Stimulated activated CD4-positive, alpha-beta T cell treated with anti-CD3 and anti-CD28 coated beads, Interleukin-15, amount 100 ng/mL, for 48 hours (primary cell): ENCODE measurements at places on chromosomes 1 and 21.

- no peak for DNase-seq
Observed at GRCh38 chr1:235018161-235018560, 110.5 kb downstream of the TOMM20 start.

DNA sequence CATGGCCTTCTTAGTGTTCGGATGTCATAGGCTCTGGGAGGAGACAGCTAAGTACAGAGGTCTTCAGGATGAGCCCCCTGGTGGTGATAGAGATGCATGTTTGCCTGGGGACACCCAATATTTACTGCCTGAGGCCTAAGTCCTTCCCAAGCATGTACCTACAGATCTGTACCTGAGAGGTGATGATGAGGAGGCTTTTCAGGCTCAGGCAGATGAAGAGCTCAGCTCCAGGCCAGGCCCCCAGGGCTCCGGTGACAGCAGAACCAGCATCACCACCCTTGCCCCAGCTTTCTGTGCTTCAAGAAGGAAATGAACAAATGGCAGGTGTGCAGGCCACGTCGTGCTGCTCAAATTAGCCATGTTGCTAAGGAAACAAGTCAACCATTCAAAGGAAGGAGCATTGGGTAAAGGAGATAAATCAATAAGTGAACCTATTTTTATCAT is 21.1 kb downstream of the CACNA1E start:
- DNase-seq = no peak

DNA sequence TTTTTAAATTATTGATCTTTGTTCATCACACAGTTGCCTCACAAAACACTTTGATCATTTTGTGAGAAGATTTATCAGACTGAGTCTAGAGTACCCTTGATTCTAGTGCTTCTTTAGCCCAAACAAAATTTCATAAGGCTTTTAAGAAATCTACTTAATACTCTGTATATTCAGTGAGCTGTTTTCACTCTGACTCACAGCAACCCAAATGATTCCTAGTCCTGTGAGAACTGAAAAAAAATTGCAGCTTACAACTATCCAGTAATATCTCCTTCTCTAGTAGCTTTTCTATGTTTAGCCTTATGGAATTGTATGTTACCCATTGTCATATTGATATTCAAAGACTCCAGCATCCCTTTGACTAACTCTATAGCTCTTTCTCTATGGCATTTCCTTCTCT is 915.6 kb downstream of the AMY1C start:
- DNase-seq = no peak

DNA sequence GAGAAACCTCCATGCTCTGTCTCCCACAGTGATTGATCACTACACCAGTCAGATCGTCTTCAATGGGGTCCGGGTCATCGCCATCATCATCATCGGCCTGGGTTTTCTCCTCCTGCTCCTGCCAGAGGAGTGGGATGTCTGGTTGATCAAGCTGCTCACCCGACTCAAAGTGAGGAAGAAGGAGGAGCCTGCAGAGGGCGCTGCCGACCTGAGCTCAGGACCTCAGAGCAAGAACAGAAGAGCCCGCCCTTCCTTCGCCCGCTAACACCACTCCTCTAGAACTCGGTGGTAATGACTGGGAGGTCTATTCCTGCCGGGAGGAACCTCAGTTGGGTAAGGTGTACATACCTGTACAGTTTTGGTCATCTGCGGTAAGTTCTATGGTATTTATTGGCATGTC is 50.3 kb upstream of the COA6 start:
- peak; percentile 67 for DNase-seq

DNA sequence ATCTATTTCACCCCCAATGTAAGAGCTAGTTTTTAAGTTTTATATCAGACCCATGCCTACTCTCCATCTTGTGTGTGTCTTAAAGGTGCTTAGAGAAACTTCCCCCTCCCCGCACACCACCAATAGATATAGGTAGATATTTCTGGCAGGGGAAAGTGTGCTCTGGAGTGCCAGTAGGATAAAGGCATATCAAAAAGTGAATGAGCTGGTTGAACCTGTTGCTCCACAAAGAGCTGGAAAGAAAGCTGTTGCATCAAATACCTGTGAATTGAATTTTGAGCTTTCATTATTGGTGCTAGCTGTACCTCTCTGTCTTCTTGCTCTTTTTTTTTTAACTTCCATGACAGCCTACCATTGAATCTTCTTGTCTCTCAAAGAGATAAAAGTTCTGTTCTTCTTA is 32.8 kb downstream of the ARID1A start:
- no peak for DNase-seq

- no peak for DNase-seq
Observed at GRCh38 chr1:181898773-181899172, 162.7 kb downstream of the ZNF648 start.

DNA sequence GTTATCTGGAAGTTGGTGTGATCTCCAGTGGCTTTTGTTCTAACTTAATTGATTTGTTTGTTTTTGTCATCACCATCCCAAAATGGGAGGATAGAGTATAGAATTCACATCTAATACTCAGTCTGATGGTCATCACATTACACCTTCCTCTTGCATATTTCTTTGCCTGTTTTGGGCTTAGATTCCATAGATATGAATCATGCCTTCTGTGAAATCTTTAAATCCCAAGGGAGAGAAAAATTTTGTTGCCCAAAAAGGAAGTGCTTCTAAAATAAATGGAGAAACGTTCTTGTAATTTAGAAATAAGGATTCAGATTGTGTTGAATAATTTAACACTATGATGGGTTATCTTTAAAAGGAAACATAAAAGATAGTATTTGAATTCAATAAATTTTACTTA is 446.0 kb upstream of the LRRC7 start:
- no peak for DNase-seq

DNA sequence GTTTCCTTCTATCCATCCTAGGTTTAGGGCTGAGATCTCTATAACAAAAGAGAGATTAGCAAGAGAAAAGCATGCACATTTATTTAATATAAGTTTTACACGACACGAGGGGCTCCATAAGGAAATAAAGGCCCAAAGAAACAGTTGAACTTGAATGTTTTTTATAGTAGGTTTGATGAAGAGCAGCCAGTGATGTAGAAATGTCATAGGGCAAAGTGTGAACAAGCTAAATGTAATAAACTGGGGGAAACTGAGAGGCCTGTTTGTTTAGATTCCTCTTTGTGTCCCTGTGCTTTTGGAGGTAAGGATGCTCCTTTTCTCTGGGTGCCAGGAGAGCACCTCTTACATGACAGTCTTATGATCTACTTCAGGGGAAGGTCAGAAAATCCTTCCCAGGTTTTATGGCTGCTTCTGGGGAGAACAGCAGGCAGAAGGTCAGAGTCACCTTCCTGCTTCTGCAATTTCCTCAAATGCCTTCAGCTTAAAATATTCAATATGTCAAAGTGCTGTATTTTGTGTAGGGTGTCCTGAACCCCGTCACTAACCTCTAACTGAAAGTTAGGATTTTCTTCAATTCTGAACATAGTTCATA is 9.5 kb upstream of the HORMAD1 start:
- no peak for DNase-seq

GRCh38 chr1:145773423-145773822 is 50.5 kb downstream of the RNF115 start:
- DNase-seq = no peak

- DNase-seq = no peak
Observed at GRCh38 chr1:38076038-38076437, 29.4 kb upstream of the POU3F1 start.

GRCh38 chr1:245484176-245484575 is 329.4 kb downstream of the KIF26B start:
- no peak for DNase-seq

DNA sequence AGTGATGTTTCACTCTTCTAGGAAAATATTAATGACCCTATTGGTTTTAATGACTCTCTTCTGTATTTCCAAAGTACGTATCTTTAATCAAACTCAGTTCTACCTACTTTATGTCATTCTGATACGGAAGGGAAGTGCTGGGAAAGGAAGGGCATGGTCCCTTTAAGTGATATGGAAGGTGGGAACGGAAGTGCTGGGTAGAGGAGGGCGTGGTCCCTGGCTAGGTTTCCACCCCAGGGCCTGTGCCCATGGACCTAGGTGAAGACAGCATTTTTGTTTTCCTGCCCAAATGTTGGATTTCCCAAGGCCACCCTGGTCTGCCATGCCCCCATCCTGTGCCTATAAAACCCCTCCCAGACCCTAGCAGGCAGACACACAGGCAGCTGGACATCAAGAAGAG is 24.0 kb downstream of the RGS4 start:
- no peak for DNase-seq

- DNase-seq = no peak
Observed at GRCh38 chr1:59292562-59292961, 4.3 kb upstream of the FGGY start.

- DNase-seq = no peak
Observed at GRCh38 chr1:53324321-53324720, 3.5 kb downstream of the LRP8 start.

- DNase-seq = no peak
Observed at GRCh38 chr1:114082867-114083585, 70.6 kb downstream of the SYT6 start.

- DNase-seq = peak; percentile 87
Observed at GRCh38 chr1:145885738-145886287, at the start of gene ANKRD35. Gene ANKRD35, minus strand, starts transcription at chr1:145885866. Its CDS starts 108 bp downstream, at chr1:145885758.

DNA sequence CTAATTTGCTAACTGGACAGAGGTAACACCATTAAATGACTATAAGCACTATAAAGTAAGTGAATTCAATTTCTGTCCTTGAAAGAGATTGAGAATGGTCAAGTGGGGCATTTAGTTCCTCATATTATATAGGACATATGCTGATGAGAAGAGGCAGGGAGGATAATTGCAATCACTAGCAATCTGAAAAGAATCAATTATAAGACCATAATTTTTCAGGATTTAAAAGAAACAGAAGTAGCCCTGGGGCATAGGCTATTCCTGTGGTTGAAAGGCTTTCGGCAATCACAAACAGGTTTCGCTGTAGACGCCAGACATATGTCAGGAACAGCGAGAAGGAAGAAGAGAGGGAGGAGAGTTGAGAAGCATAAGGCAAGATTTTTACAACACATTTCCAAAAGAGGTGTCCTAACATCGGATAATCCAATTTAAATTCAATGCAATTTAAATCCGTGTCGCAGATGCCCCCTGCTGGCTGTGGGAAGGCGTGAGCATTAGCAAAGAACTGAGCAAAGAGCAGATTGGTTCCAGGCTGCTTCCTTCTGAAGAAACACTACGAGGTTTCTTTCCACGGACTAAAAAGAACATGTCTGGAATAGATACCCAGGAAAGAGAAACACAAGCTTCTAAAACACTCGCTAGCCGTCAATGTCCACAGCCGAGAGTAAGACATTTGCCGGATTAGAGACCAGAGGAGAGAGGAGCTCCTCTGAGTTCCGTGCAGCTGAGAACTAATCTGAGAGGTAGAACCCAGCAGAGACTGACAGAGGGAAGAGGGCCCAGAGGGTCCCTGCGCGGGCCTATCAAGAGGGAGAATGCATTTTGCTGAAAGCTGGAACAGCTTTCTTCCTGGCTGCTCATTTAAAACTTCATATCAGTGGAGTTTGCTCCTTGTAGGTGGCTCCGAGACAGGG is 27.9 kb downstream of the RGS5 start:
- peak; percentile 7 for DNase-seq

DNA sequence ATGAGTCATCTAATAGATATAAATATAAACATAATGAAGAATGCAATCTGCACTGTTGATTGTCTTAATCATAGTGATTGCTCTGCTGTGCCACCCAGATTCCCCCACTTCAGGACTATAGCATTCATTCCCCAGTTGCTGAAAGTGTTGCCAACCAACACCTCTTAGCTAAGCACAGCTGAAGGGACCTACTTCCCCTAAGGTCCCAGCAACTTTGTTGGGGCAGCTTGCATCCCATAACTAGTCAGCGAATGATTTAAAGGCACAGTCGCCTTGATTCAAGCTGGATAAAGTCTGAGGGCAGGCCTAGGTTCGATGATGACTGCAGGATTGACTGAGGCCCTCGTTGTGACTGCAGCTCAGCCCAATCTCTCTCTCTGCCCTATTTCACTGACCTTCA is 14.3 kb upstream of the RGS1 start:
- no peak for DNase-seq
